ENCODE measurements at places on chromosomes 2 and 18.

- no peak overlapping the region for H3K27ac ChIP-seq
- no peaks in the 10 kb centered on the region for H3K27me3 ChIP-seq
- no peak overlapping the region for H3K4me3 ChIP-seq
These were observed 336.5 kb upstream of the ST6GAL2 start for GRCh38 chr2:107222466-107222865.

- no peak for ATAC-seq
- H3K4me1 ChIP-seq, result no peaks in the 10 kb centered on the region
- H3K27me3 ChIP-seq, result no peaks in the 10 kb centered on the region
- H3K36me3 ChIP-seq, result no peaks in the 10 kb centered on the region
- H3K4me3 ChIP-seq, result no peak overlapping the region
These were observed 1143.5 kb upstream of the CELF4 start for GRCh38 chr18:38709122-38709521.

DNA sequence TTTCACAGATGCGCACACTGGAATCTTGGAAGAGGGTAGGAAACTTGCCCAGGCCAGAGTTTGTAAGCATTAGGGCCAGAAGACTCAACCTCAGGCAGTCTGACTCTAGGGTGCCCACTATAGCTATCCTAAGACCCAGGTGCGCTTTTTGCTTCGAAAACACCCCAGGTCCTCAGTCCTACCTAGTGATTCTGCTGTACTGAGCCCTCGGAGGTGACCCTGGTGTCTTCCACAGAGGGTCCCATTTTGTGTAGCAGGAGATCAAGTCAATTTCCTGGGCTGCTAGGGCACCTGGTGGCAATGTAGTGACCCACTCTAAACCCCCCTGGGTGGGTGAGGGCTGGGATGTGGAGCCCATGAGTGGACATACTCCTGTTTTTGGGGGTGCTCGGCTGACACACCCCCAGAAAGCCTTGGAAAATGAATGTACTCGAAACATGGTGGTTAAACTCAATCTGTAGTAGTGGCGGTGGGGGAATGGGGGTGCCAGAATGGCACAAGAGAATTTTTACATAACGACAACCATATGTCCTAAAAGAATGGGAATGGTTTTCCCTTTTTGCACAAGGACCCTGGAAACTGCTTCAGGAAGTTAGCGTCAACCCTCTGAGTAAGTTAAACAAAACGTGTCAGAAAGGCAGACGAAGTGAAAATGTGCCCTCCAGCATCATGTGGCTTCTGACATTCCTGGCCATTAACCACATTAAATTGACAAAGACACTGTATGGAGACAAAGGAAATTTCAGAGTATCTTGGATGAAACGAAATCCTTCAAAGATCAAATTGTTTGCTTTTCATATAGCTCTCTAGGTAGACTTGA lies 218.0 kb upstream of the COPS8 start:
- H3K36me3 ChIP-seq, result no peaks in the 10 kb centered on the region
- no peak overlapping the region for H3K27ac ChIP-seq
- ATAC-seq, result no peak
- H3K4me3 ChIP-seq, result no peak overlapping the region
- H3K27me3 ChIP-seq, result peaks cover 10% of the 10 kb centered on the region
- peaks cover 15% of the 10 kb centered on the region for H3K4me1 ChIP-seq

DNA sequence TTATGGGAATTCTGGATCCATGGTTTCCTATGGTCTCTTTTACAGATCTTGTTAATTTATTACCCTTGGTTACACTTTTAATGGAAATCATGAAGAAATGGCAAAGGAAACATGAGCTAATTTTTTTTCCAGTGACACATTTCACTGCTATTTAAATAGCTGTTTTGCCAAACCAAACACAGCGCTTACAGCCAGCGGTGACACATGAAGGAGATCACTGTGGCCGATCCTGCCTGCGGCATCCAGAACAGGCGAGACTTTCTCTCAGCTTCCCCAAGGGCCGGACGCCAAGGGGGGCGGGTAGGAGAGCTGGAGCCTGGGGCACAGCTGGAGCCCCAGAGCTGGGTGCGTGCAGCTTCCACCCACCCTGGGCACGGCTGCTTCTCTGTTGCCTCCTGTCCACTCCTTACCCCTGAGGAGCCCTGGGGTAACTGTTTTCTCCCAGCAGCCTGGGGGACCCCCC lies 81.4 kb upstream of the PKDCC start:
- no peaks in the 10 kb centered on the region for H3K36me3 ChIP-seq
- no peak overlapping the region for H3K4me3 ChIP-seq
- peak; percentile 27 for ATAC-seq
- no peak overlapping the region for H3K27ac ChIP-seq

GRCh38 chr18:55236150-55236931 lies 277.1 kb upstream of the CCDC68 start:
- peaks cover 57% of the 10 kb centered on the region for H3K4me1 ChIP-seq
- ATAC-seq, result peak; percentile 70

GRCh38 chr2:47014564-47015051 lies 99.0 kb upstream of the MCFD2 start:
- ATAC-seq, result no peak
- peaks cover 76% of the 10 kb centered on the region for H3K36me3 ChIP-seq
- no peak overlapping the region for H3K4me3 ChIP-seq
- H3K27me3 ChIP-seq, result no peaks in the 10 kb centered on the region

GRCh38 chr2:47065771-47066380 lies 89.2 kb downstream of the STPG4 start:
- peaks cover 58% of the 10 kb centered on the region for H3K36me3 ChIP-seq
- no peak for ATAC-seq

DNA sequence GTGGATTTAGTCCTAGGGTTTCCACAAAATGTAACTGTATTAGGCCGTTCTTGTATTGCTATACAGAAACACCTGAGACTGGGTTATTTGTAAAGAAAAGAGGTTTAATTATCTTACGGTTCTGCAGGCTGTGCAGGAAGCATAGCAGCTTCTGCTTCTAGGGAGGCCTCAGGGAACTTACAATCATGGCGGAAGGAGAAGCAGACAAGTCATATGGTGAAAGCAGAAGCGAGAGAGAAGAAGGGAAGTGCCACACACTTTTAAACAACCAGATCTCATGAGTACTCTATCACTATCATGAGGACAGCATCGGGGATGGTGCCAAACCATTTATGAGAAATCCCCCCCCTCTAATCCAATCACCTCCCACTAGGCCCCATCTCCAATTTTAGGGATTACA lies 9.5 kb upstream of the CCDC68 start:
- peak; percentile 50 for ATAC-seq
- peaks cover 11% of the 10 kb centered on the region for H3K4me1 ChIP-seq
- H3K27me3 ChIP-seq, result no peaks in the 10 kb centered on the region
- H3K36me3 ChIP-seq, result no peaks in the 10 kb centered on the region
- H3K4me3 ChIP-seq, result no peak overlapping the region

DNA sequence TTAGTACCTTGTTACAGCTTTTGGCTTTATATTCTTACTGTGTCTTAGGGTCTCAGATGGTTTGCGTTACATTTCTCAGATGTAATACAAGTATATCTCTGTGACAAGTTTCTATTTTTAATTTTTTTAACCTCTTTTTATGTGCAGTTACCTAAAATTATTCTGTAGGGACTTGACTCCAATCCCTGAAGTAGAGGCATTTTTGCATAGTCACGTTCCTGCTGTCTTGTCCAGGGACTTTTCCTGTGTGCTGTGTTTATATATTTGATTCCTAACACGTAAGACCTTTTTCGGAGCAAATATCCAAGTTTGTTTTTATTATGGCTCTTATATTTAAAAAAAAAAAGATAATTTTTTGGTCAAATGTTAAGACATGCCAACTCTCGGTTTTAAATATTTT lies 71.2 kb upstream of the CHMP1B start:
- H3K4me3 ChIP-seq, result no peak overlapping the region
- no peak overlapping the region for H3K27ac ChIP-seq
- no peaks in the 10 kb centered on the region for H3K36me3 ChIP-seq
- no peak for ATAC-seq
- peaks cover 10% of the 10 kb centered on the region for H3K27me3 ChIP-seq

DNA sequence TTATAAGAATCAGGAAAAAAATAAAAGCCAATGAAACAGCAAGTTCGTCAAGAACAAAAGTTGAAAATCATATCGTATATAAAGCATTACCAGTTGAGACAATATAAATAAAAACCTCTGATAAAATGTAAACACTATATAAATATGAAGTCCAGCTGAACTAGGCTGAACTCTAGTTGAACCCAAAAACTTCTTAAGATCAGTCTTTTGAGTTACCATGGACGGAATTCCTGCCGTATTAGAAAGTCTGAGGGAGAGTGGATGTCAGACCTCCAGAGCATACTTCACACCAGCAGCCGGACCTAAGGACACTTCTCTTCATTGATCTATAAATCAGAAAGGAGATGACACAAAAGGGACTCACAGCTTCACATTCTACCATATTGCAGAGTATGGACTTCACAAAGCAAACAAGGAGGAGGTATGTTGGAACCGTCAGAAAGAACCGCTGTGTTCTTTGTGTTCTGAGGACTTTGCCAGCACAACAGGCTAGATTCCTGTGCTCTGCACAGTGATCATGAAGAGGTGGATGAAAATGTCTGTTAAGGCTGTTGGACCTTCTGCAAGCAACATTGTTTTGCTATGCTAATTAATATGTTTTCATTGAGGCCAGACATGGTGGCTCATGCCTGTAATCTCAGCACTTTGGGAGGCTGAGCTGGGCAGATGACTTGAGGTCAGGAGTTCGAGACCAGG lies 67.2 kb upstream of the SP5 start:
- ATAC-seq, result no peak
- H3K36me3 ChIP-seq, result no peaks in the 10 kb centered on the region
- H3K4me1 ChIP-seq, result no peaks in the 10 kb centered on the region
- no peak overlapping the region for H3K27ac ChIP-seq
- no peaks in the 10 kb centered on the region for H3K27me3 ChIP-seq
